SK-N-SH treated with all-trans-retinoic acid at 6 μM for 48 hours (cell line): ENCODE measurements at places on chromosomes 11 and 22.

DNA sequence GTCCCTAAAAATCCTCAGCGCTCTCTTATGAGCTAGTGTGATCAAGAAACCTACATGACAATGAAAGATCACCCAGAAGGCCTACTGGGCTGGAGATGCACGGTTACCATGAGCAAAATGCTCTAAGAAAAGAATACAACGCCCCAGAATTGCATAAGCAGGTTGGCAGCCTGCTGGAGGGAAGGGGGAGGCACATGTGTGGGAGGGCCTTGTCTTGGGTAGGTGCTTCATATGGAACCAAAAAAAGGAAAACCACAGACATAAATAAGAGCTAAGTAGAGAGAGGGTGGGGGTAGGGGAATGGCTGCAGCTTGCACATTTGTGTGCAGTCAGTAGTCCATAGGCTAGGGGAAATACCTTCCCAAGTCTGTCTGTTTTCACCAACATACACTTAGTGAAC lies 2.8 kb downstream of the SIAE start:
- no peak for ATAC-seq

DNA sequence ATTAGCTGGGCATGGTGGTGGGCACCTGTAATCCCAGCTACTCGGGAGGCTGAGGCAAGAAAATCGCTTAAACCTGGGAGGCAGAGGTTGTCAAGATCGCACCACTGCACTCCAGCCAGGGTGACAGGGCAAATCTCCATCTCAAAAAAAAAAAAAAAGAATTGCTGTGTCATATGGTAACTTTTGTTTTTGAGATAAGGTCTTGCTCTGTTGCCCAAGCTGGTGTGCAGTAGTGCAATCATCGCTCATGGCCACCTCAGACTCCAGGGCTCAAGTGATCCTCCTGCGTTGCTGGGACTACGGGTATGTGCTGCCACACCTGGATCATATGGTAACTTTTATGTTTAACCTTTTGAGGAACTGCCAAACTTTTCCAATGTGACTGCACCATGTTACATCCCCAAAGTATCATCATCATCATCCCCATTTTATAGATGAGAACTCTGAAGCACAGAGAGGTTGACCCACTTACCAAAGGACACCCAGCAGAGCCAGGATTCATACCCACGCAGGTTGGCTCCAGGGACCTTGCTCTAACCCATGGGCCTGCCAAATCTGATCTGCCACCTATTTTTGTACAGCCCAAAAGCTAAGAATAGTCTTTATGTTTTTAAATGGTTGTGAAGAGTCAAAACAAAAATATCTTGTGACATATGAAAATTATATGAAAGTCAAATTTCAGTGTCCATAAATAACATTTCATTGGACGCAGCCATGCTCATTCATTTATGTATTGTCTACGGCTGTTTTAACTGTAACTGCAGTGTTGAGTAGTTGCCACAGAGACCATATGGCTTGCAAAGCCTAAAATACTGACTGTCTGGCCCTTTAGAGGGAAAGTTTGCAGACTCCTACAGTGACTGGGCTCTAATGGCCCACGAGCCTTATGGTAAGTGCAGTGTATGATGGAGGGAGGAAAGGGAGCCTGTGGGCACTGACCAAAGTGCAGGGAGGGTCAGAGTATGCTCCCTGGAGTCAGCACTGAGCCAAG lies 45.3 kb downstream of the GDPD5 start:
- no peak for ATAC-seq

DNA sequence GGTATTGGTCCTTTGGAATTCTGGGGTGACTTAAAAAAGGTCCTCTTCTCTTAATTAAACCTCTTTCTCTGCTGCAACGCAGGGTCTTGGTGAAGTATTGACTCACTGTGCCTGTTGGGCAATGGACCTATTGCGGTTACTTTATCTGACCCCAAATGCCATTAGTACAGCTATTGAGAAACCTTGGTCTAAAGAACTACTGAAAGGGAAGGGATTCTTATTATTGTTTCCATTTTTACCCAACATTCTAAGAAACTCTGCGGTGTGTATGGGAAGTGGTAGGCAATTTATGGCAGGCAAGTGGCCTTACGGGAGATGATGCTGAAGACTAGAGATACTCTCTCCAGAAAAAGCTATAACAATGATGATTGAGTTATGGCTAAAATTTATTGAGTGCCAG lies 12.5 kb downstream of the SLC6A5 start:
- ATAC-seq, result no peak

GRCh38 chr11:34986883-34987520 lies 70.6 kb downstream of the PDHX start:
- ATAC-seq, result peak; percentile 17; the same call in 2 of the 3 replicates

DNA sequence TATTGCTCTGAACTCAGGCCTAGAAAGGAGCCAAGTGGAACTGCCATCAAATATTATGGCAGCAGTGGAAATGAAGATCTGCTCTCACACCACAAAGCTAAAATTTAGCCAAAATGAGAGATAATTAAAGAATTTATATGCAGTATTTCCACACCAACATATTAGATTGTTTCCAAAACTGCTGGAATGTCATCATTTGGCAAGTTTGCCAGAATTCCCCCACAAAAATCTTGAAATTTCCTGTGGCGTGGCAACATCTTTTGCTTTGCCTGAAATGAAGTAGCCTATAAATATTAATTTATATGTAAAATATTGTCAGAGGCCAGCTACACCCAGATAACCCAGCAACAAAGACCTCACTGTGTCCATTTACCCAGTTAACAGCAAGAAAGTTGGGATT lies 13.8 kb downstream of the C11orf71 start:
- ATAC-seq, result no peak

- no peak for ATAC-seq
Observed at GRCh38 chr11:105673089-105673488, 63.2 kb downstream of the GRIA4 start.

DNA sequence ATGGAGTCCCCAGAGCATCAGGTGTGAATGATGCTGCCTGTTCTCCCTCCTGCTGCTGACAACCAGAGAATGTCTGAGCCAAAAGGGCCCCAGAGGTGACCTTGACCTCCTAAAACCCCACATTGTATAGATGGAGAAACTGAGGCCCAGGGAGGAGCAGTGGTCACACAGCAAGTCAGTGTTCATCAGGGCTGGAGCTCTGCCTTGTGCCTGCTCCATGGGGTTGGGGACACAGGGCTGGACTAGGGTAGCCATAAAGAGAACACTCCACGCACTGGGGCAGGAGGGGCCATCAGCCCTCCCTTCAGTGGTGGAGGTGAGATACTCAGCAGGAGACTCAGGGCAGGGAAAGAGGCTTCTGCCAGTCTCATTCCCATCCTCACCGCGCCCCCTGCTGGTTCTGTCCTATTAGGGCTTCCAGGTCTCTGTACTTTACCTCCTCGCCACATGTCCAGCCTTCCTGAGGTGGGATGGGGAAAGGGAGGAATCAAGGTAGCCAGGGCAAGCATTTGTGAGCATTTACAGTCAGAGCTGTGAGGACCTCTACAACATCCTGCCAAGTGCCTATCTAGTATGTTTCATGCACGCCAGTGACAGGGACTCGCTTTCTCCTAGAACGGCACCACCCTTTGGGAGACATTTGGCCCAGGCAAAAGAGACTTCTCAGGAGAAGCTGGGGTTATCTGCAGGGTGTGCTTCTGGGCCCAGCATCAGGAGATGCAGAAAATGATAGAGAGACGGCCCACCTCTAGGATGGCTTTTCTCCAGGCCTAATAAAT lies 43.2 kb downstream of the NEU3 start:
- peak; percentile 95 for ATAC-seq

GRCh38 chr11:111106641-111107040 lies 138.9 kb upstream of the POU2AF2 start:
- no peak for ATAC-seq

DNA sequence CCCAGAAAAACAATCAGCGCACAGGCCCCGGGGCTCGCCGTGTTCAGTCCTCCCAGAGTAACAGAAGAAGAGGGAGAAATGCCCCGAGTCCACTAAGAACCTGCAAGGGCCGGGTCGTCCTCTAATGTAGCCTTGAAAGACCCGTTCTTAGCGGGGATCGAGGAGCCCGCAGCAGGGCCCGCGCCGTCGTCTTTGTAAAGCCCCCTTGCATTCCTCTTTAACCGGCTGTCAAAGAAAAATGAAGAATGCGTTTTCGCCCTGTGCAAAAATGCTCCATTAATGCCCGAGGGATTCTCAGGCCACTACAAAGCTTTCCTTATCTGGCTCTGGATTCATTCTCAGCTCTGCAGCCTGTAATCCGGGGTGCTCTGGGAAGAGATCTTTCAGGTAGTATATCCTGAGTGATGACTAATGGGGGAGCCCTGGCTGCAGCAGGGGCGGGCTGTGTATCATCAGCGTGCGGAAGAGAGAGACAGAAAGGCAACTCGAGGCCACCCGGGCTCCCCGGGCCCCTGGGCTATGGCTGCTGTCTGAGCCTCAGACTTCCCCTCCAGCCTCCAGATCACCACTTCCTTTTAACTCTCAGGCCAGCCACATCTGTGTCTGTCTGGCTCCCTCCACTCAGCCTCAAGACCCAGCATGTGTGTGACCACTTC lies 78.2 kb downstream of the FBLN1 start:
- no peak for ATAC-seq

GRCh38 chr11:59857439-59858434 lies 8.6 kb downstream of the TCN1 start:
- ATAC-seq, result no peak

DNA sequence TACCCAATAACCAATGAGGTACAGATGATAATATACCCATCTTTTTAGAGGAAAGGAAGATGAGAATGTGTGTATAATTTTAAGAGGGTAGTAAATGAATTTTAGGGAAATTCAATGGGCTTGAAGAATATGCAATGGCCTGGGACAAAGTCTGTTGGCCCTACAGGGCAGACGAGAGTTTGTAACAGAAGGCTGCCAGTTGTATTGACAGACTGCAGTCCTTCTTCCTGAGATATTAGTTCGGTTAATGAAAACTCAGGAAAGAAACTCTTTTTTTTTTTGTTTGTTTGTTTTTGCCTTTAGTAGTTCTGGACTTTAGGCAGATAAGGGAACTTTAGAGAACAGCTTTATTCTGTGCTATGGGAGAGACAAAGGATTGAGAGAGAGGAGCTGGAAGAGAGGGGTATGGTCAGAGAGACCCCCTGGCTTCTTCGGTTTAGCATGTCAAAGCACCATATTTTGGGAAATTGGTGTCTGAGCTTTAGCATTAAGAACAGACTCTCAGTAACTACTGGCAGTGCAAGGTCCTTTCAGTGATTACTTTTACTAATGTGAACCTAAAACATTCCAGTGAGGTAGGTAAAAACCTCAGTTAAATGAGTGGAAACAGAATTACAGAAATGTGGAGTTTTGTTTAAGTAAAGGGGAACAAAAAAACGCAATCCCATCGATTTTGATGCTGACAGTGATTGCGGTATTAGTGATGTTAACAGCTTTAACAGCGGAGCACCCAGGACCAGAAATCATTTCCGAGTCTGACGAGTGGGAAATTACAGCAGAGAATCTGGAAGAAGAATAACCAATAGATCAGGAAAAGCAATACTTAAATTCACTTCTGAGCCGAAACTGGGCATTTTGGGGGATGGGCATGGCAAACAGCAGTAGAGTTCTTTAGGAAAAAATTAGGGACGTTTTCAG lies 644 bp upstream of the NAALAD2 start:
- no peak for ATAC-seq

DNA sequence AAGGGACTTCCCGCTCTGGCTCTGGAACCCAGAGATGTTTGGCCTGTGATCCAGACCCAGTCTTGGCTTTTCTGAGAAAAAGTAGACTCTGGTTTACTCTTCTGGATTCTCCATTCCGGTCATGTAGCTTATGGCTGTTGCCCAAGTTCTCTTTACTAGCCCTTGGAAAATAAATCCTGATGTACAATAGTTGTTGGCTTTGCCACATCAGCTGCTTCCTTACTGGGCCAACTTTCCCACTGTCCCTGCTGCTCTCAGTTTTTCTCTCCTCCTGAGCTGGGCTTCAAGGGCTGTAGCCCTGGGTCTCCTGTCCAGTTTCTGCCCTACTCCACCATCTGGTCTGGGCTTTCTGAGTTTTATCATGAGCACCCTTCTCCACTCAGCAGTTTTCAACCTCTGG lies 12.5 kb downstream of the PATZ1 start:
- no peak for ATAC-seq

DNA sequence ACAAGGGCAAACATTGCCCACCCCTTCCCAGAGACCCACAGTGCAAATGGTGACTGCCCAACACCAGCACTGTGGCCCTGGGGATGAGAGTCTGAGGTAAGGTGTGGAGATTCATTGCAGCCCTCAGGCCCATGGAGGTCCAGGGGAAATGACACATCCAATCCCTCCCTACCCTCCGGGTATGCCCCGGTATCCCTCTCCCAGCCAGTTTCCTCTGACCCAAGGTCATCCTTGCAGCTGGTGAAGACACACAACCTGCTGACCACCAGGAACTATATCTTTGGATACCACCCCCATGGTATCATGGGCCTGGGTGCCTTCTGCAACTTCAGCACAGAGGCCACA lies 18.9 kb upstream of the UVRAG start:
- no peak for ATAC-seq

DNA sequence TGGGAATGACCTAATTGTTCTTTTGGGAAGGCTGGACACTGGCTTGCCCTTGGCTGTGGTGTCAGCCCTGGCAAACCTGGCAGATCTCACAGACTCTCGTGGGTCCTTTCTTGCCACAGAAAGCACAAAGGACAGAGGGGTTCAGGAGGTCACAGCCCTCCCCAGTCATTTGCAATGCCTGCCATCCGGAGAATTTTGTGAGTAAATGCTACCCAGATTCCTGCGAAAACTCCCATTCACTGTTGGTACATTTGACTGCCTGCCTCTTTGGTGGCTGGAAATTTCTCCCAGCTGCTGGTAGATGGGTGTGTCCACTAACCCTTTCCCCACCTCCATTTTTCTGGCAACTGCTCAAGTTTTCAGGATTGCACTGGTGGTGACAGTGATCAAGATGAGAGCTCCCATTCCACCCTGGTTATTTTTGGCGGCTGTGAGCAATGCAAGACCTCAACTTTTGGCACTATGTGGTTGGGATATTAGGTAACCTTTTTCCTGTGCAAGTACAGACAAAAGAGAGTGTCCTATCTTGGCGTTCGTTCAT lies 155.7 kb downstream of the NAV2 start:
- ATAC-seq, result peak; percentile 80

DNA sequence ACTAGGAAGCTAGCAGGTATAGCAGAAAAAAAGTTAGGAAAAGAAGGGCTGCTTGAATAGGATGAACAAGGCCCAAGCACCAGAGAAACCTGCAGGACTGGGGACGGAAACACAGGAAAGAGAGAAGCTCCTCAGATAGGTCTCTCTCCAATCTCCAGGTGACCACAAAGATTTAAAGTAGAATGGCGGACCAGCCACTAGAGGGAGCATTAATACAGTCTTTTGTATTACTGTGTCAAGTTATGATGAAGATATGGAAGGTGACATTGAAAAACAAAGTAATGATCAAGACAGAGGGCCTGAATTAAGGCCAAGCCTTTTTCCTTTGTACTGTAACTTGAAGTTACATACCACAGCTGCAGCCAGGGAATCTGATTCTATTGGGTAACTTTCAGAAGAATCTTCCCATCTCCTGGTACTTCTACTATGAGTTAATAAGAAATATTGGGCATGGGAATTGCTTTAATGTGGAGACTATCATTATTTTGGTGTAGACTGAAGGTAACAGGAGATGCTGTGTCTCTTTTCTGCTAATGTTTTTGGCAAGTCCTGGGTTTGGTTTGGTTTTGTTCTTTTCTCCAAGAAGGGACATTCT lies 33.8 kb downstream of the OR2AG2 start:
- ATAC-seq, result peak; percentile 87

- ATAC-seq, result no peak
Observed at GRCh38 chr22:32958001-32958400, 100.2 kb downstream of the SYN3 start.

GRCh38 chr11:7427733-7428132 lies 57.6 kb upstream of the OLFML1 start:
- ATAC-seq, result no peak
